ENCODE measurements at places on chromosomes 16 and 17.

- no peak for DNase-seq
Observed at GRCh38 chr17:80481284-80482057, 5.1 kb upstream of the NPTX1 start.

DNA sequence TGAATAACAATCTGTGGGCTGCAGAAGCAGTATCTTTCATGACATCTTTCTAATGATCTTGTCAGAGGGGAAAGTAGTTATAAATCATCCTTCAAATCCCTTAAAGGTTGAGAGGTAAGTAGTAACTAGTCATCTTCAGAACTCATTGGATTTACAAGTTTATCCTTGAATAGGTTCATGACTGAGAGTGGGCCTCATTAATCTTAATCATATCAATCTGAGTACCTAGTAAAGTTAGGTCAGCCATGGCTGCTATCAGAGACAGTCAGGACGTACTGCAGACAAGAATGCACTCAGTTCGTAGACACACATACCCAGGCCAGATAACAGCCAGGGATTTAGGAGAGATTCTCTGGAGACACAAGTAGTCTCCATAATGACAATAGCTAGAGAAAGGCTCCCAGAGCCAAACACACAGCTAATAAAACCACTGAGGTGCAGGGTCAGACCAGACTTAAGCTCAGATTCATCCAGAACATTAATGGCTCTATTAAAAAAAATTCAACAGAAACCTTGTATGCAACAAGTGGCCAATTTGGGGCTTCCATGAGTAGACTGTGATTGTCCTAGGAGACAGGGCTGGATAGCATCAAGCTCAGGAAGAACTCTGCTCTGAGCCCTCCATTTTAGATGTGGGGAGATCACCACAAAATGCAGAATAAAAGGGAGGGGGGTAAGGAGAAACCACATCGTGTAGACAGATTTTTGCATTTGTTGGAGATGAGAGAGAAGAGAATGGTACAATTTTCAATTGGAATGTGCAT is 65.8 kb downstream of the TBX4 start:
- no peak for DNase-seq

DNA sequence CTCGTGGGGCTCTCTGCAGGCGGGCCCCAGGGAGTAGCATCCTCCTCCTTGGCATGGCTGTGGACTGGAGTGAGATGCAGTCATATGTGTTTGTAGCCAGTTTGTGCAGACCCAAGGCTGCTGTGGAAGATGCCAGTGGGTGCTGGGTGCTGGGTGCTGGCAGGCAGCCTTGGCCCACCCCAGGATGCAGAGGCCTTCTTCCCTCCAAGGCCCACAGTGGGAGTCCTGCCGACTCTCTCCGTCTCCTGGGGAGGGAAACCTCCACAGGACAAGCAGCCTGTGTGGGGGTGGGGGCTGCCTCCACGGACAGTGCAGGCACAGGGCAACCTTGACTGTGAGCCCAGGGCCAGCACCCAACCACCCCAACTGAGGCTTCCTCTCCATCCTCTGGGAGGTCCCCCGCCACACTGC is 13.8 kb upstream of the TMEM92 start:
- DNase-seq: no peak

DNA sequence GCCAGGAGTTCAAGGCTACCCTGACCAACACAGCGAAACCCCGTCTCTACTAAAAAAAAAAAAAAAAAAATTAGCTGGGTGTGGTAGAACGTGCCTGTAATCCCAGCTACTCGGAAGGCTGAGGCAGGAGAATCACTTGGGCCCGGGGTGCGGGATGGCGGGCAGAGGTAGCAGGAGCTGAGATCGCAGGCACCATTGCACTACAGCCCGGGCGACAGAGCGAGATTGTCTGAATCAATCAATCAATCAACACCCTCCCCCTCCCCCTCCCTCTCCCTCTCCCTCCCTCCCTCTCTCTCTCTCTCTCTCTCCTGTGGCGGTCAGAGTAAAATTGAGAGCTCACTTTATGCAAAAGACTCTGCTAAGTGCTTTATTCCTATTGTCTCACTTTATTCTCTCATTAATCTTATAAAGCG is 1.2 kb downstream of the HSDL1 start:
- DNase-seq: peak; percentile 7

DNA sequence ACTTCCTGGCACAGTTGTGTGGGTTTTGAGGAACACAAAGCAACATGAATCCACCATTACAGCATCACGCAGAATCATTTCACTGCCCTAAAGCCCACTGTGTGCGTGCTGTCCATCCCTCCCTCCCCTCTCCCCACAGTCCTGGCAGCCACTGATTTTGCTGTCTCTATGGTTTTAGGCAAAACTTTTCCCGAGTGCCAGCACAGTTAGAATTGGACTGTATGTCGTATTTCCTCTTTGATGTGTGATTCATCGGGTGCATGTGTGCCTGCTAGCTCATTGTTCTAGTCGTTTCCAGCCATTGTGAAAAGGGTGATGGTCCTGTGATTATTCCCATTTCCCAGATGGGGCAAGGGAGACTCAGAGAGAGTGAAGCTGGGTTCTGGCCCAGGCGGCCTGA is 12.7 kb downstream of the KLHL36 start:
- peak; percentile 45 for DNase-seq
